T-helper 17 cell (primary cell): ENCODE measurements at places on chromosomes 5 and 9.

- DNase-seq, result no peak
These were observed 548.4 kb downstream of the LRRC70 start for GRCh38 chr5:63127054-63127453.

DNA sequence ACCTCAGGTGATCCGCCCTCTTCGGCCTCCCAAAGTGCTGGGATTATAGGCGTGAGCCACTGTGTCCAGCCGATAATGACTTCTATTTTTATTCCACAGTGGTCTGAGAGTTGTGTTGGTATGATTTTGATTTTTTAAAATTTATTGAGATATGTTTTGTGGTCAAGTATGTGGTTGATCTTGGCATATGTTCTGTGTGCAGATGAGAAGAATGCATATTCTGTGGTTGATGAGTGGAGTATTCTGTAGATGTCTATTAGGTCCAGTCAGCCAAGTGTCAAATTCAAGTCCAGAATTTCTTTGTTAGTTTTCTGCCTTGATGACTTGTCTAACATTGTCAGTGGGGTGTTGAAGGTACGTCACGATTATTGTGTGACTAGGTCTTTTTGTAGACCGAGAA, 338.2 kb upstream of the TARS1 start:
- no peak for DNase-seq

DNA sequence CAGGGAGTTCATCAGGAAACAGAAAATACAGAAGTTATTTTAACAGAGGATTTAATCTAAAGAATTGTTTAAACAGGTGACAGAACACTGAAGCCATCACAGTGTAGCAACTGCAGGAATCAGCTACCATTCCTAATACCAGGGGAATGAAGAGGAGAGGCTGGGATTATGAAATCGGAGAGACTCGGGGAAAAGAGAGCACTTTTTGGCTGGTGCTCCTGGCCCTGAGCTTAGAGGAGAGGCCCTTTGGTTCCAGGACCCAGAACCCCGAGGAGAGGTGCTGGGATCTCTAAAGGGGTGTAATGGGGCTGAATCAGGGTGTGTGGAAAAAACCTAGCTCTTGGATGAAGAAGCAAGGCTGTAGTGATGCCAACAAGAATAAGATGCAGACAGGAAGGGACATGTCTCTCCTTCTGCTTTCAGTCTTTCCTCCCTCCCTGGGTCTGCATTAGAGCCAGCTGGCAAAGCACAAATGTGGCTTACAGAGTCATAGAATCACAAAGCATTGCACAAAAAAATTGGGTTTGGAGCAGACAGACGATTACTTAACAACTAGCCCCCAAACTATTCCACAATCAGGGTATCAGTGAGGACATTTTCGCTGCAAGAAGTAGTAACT, 11.6 kb upstream of the SFXN1 start:
- DNase-seq, result no peak

GRCh38 chr5:158195416-158196210, 336.7 kb upstream of the CLINT1 start:
- DNase-seq, result no peak

GRCh38 chr5:9009931-9010651, 535.8 kb downstream of the SEMA5A start:
- no peak for DNase-seq

- no peak for DNase-seq
These were observed 1.8 kb downstream of the LHX6 start for GRCh38 chr9:122226758-122227574.

- DNase-seq, result no peak
These were observed 38.5 kb upstream of the RARS1 start for GRCh38 chr5:168447808-168448207.

DNA sequence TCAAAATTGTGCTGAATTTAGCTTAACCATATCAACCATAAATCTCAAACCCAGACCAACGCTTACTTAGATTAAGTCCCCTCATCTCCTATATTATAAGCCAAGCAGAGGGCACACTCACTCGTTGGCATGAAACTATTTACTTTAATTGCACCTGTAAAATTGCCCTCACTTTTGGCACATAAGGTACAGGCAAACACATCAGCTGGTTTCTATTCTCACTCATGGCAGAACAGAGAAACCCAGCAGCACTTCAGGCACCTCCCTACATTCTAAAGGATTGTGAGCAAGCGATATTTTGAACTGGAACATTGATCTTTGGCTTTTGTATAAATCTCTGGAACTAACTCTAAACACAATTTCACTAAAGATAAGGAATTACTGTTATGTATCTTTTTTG, 845.6 kb upstream of the CDH6 start:
- DNase-seq, result no peak

GRCh38 chr9:1414711-1415131, 364.6 kb downstream of the DMRT2 start:
- DNase-seq, result no peak

DNA sequence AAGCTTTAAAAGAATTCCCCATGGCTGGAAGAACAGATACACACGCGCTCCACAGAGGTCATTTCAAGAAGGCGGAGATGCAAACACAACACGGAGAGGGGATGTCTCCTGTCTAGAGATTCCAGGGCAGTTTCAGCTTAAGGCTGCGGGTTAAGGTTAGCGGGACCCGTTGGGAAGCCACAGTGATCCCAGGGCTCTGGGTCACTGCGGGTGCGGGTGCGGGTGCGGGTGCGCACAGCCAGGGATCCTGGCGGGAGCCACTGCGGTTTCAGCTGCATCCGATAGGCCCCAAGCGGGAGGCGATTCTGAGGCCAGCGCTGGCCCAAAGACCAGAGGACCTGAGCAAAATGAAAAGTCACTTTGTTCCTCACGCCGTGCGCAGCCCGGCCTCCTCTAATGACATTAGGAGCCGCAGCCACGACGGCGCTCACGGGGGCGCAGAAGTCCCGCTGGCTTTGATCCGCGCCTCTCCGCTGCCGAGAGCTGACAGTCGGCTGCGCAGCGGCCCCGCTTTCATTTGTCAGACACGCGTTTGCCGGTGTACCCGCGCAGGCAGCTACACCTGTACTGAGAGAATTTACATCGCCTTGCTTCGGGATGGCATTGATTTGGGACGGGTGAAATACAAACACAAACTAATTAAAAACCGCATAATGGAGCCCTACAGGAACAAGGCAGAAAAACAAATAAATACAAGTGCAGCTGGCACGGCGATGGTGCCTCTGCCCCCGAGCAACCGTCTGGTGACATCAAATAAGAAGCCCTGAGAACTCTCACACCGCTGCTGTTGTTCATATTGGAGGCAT, 5.3 kb upstream of the IRX1 start:
- DNase-seq, result no peak

GRCh38 chr9:22055090-22055489, 46.0 kb upstream of the CDKN2B start:
- no peak for DNase-seq

GRCh38 chr5:76219636-76220035, 136.5 kb downstream of the SV2C start:
- DNase-seq, result no peak

DNA sequence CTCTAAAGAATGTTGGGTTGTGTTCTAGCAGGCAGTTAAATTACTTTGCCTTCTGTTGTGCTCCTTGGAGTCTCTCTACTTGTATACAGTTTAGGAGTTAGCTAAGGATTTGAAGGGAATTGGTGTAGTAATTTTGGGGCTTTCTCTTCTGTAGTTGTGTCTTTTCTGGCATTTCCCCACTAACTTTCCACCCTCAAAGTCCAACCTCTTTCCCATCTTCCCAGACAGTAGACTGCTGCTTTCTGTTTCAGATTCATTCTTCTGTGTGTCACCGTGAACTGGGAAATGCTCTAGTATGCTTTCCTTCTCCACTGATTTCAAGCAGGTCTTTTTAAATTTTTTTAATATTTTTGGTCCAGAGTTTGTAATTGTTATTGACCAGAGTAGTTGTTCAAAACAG, 4.5 kb upstream of the ANGPTL2 start:
- no peak for DNase-seq

DNA sequence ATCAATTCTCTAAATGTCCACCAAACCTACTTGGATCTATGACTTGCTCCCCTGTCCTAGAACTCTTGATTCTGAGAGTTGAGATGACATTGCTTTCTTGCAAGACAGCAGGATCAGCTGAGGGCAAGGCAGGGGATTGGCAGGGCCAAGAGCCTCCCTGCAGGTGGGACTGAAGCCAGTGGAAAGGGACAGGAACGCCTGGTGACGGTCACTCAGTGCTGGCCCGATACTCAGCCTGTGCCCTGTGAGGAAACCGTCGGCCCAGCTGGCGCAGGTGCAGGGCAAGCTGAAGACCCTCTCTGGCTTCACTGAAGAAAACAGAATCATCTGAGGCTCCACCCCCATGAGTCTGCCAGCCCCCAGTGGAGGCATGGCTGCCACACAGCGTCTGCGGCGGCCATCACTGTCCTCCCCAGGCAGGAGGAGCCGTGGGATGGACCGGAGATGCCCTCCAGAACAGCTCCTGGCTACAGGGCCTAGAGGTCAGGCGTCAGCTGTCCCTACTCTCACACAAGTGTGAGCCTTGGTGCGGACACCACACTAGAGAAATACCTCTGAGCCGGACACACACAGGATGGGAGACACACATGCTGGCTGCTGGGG, 14.7 kb downstream of the UBAC1 start:
- no peak for DNase-seq

DNA sequence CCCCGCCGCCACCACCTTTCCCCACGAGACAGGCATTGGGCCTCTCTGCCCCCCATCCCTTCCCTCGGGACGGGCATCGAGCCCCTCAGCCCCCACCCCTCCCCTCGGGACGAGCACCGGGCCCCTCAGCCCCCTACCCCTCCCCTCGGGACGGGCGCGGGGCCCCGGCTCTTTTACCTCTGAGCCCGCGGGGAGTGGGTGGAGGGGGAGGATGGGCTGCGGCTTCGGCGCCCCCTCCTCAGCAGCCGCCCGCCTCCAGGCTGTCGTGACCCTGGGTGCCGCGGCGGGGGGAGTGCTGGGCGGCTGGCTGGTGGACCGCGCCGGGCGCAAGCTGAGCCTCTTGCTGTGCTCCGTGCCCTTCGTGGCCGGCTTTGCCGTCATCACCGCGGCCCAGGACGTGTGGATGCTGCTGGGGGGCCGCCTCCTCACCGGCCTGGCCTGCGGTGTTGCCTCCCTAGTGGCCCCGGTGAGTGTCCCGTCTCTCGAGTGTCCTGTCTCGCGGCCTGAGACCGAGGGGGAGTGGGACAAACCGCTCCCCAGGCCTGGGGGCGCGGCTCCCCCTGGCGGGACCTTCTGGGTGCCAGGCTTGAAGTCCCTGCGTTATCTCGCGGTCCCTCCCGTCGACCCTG, 791 bp downstream of the SLC2A8 start:
- DNase-seq, result no peak

GRCh38 chr9:122498883-122499288, 11.7 kb upstream of the OR1J2 start:
- no peak for DNase-seq

DNA sequence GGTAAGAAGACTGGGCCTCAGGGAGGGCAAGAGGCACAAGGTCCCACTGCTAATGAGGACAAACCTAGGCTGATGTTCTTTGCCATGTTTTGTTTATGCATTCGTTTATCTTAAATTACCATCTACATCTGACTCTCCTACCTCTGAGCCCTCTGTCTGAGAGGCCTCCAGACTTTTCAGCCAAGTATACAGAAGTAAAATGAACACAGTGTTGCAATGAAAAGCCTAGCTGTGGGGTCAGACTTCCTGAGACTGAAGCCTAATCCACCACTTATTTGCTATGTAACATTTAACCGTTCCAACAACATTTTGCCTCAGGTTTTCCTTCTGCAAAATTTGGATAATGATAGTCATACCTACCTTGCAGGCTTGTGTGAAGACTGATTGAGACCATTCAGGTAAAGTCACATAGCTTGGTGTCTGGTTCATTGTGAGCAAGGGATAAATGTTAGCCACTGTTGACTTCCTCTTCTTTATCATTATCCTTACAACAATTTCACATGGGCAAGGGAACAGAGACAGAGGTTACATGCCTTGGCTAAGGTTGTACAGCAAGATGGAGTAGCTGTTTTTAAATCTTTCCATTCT, 374.9 kb upstream of the CLINT1 start:
- no peak for DNase-seq

- no peak for DNase-seq
These were observed 100.7 kb downstream of the CWC27 start for GRCh38 chr5:64869419-64869818.

GRCh38 chr9:87109851-87110250, 162.5 kb upstream of the GAS1 start:
- DNase-seq, result no peak

GRCh38 chr5:134226441-134227192, 744 bp upstream of the PPP2CA start:
- no peak for DNase-seq

DNA sequence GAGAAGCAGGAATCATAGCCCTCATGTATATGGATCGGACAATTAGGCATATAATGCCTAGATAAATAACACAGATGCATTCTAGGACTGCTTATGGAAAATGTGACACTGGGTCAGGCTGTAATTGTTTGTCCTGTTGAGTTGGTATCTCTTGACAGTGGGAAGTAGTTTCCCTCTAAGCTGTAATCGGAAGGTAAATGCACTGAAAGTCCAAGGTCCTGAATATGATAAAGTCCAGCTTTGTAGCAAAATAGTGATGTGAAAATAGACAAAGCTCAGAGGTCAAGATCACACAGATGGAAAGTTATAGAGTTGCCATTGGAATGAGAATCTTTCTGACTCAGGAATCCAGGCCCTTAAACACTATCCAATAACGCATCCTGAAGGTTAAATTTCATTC, 214.2 kb downstream of the GABRB2 start:
- DNase-seq, result no peak

- DNase-seq, result no peak
These were observed 28.3 kb upstream of the APC start for GRCh38 chr5:112709416-112709815.
